ENCODE measurements at places on chromosomes 5 and 9. TPM values are rescaled to one million over a fixed set of nuclear protein-coding genes. Genes with fewer than 3 reads are reported as not detected.

DNA sequence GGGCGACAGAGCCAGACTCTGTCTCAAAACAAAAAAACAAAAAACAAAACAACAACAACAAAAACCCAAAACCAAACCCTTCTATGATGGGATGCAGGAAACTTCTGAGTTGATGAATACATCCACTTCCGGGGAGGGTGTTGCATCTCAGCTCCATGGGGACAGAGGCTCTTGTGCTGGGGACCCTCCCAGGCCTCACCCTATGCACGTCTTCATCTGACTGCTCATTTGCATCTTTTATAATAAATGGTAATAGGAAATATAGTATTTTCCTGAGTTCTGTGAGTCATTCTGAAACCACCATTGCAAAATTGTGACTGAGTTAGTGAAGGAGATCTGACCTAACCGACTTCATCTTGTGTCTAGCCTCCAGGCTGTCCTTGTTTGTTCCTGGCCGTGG is 109.5 kb upstream of the SLC28A3 start:
- no peaks in the 10 kb centered on the region for H3K27me3 ChIP-seq
- no peaks in the 10 kb centered on the region for H3K4me1 ChIP-seq
- no peak for DNase-seq
- H3K36me3 ChIP-seq: no peaks in the 10 kb centered on the region
- H3K27ac ChIP-seq: no peak overlapping the region

GRCh38 chr5:116881921-116882531 is 307.4 kb upstream of the SEMA6A start:
- no peak overlapping the region for H3K27ac ChIP-seq
- H3K36me3 ChIP-seq: no peaks in the 10 kb centered on the region
- H3K4me1 ChIP-seq: no peaks in the 10 kb centered on the region

DNA sequence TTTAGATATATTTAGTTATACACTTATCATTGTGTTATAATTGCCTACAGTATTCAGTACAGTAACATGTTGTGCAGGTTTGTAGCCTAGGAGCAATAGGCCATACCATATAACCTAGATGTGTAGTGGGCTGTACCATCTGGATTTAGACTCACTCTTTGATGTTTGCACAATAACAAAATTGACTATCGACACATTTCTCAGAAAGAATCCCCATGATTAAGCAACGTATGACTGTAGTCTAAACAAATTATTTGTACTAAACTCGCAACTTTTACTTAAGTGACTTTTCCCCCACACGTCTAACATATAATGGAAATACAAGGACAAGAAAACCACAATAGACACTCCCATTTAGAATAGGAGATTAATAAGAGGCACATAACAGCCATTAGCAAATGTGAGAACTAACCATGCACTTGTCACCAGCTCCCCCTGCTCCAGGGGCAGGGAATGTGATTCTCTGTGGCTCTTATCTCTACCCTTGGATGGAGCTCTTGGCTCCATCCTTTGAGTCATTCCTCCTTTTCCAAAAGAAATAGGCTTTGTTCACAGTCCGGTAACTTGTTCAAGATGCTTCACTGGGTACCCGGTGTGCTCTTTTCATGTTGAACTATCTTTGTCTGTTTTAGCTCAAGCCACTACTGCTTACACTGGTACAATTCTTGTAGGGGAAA is 8.7 kb upstream of the B4GALT1 start:
- no peaks in the 10 kb centered on the region for H3K27me3 ChIP-seq
- H3K36me3 ChIP-seq: no peaks in the 10 kb centered on the region
- H3K4me1 ChIP-seq: peaks cover 15% of the 10 kb centered on the region
- H3K27ac ChIP-seq: no peak overlapping the region

GRCh38 chr5:16617274-16617968 is 624 bp upstream of the RETREG1 start:
- H3K36me3 ChIP-seq: no peaks in the 10 kb centered on the region
- H3K4me1 ChIP-seq: peaks cover 3% of the 10 kb centered on the region
- no peak overlapping the region for H3K27ac ChIP-seq
- peaks cover 25% of the 10 kb centered on the region for H3K27me3 ChIP-seq

DNA sequence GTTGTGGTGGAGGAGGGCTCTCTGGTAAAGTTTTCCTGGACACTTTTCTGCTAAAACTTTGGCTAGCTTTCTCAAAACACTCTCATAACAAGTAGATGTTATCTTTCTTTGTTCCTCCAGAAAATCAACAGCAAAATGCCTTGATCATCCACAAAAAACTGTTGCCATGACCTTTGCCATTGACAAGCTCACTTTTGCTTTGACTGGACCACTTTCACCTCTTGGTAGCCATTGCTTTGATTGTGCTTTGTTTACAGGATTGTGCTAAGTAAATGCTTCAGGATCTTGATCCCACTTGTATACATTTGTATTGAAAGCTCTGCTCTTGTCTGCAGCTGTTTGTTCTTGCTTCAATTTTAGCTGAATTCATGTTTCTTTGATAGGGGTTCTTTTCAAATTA is 143.9 kb upstream of the NR3C1 start:
- H3K27ac ChIP-seq: no peak overlapping the region
- no peak for DNase-seq
- no peaks in the 10 kb centered on the region for H3K27me3 ChIP-seq
- H3K36me3 ChIP-seq: no peaks in the 10 kb centered on the region
- no peak overlapping the region for H3K4me3 ChIP-seq
- H3K4me1 ChIP-seq: no peaks in the 10 kb centered on the region

DNA sequence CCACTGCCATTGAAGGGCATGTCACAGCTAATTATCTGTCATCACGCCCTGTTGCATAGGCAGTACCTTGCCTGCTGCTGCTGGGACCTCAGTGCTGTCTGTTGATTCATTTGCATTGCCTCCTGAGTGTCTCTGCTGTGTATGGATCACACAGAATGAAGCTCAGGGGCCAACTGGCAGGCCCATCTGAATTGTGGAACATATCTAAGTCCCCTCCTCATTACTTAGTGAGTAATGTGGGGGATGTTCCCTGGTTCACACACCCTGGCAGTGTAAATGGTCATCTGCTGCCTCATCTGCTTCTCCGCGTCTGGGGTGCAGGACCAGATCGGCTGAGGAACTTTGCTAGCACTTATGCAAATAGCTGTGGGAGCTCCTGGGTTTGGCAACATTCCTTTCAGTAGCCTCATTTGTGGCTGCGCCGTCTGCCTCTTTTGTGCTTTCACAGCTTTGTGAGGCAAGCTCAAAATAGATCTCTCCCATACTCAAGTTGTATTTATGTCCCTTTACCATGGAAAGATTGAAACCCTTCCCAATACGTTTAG is 25.4 kb downstream of the TYRP1 start:
- peak; percentile 7 for DNase-seq
- no peaks in the 10 kb centered on the region for H3K27me3 ChIP-seq
- H3K36me3 ChIP-seq: no peaks in the 10 kb centered on the region
- H3K27ac ChIP-seq: no peak overlapping the region
- H3K4me3 ChIP-seq: no peak overlapping the region

DNA sequence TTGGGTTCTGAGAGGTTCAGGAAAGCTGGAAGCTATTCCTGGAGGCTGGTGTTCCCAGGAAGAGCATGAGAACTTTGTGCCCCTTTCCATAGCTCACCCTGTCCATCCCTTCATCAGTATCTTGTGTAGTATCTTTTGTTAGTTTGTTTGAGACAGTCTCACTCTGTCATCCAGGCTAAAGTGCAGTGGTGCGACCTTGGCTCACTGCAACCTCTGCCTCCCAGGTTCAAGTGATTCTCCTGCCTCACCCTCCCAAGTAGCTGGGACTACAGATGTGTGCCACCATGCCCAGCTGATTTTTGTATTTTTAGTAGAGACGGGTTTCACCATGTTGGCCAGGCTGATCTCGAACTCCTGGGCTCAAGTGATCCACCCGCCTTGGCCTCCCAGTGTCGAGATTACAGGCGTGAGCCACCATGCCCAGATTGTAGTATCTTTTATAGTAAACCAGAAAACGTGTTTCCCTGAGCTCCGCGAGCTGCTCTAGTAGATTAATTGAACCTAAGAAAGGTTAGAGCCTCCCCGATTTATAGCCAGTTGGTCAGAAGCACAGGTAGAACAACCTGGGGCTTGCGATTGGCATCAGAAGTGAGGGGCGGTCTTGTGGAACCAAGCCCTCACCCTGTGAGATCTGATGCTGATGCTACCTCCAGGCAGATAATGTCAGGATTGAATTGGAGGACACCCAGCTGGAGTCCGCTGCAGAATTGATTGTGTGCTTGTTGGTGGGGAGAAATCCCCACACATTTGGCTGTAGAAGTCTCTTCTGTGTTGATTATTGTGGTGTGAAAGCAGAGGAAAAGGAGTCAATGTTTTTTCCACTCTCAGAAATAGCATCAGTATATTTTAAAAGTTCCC is 32.3 kb downstream of the ATP6V0E1 start:
- H3K27ac ChIP-seq: peak overlapping the region; percentile 13
- H3K4me1 ChIP-seq: peaks cover 12% of the 10 kb centered on the region
- H3K4me3 ChIP-seq: no peak overlapping the region
- no peaks in the 10 kb centered on the region for H3K36me3 ChIP-seq

Gene BTNL3
- not detected for total RNA-seq

- H3K4me3 ChIP-seq: no peak overlapping the region
- no peaks in the 10 kb centered on the region for H3K36me3 ChIP-seq
- H3K27me3 ChIP-seq: no peaks in the 10 kb centered on the region
- no peak for DNase-seq
- no peak overlapping the region for H3K27ac ChIP-seq
Observed at GRCh38 chr5:152864991-152865390, 459.9 kb upstream of the NMUR2 start.

Gene PDZD2
- 3.4 TPM for total RNA-seq

Gene SLC9A3
- 0.82 TPM for total RNA-seq

Gene ORM1
- not detected for total RNA-seq

DNA sequence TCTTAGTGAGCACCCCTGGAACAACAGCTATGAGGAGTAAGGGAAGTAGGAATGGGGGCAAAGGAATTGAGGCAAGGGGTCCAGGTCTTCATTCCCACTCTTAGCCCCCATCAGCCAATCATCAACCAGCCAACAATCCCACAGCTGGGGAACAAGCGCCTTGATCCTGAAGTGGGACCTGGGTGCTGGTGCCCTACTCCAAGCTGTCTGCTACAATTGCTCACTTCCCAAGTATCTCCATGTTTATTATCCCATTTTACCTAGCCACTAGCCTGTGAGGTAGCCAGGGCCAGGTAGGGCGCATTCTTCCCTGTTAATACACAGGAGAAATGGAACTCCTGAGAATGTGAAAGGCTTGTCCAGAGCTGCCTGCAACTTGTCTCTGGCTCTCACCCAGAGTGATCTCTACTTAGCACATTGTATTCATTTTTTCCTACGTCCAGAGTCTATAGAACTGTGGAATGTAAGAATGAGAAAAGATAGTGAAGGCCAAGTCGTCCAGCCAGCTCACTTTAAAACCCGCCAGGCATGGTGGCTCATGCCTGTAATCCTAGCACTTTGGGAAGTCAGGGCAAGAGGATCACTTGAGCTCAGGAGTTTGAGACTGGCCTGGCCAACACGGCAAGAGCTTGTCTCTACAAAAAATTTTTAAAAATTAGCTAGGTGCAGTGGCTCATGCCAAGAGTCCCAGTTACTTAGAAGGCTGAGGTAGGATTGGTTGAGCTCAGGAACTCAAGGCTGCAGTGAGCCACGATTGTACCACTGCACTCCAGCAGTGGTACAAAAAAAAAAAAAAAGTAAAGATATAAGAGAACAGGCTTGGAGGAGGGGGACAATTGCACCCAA is 6.2 kb upstream of the DNAJC18 start:
- H3K36me3 ChIP-seq: peaks cover 20% of the 10 kb centered on the region
- peak overlapping the region; percentile 94 for H3K27ac ChIP-seq
- H3K4me3 ChIP-seq: no peak overlapping the region

GRCh38 chr5:135034963-135035677 is 1.1 kb upstream of the PITX1 start:
- no peak for DNase-seq
- H3K27me3 ChIP-seq: peaks cover 82% of the 10 kb centered on the region
- H3K27ac ChIP-seq: no peak overlapping the region
- peaks cover 5% of the 10 kb centered on the region for H3K4me1 ChIP-seq
- H3K36me3 ChIP-seq: no peaks in the 10 kb centered on the region

DNA sequence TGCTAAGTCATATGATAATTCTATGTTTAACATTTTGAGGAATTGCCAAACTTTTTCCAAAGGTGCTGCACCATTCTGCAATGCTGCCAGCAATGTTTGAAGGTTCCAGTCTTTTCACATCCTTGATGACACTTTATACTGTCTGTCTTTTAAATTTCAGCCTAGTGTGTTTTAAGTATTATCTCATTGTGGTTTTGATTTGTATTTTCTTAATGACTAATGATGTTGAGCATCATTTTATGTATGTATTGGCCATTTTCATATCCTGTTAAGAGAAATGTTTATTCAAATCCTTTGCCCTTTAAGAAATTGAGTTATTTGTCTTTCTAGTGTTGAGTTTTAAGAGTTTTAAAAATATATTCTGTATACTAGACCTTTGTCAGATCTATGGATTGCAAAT is 5.0 kb upstream of the TEX48 start:
- H3K27ac ChIP-seq: no peak overlapping the region
- no peak for DNase-seq
- H3K4me3 ChIP-seq: no peak overlapping the region
- peaks cover 12% of the 10 kb centered on the region for H3K4me1 ChIP-seq
- no peaks in the 10 kb centered on the region for H3K36me3 ChIP-seq

GRCh38 chr9:21450733-21451394 is 10.6 kb downstream of the IFNA1 start:
- H3K36me3 ChIP-seq: no peaks in the 10 kb centered on the region
- H3K27me3 ChIP-seq: peaks cover 9% of the 10 kb centered on the region
- no peak overlapping the region for H3K4me3 ChIP-seq
- peaks cover 8% of the 10 kb centered on the region for H3K4me1 ChIP-seq
- DNase-seq: no peak
- no peak overlapping the region for H3K27ac ChIP-seq

Gene OR1Q1
- not detected for total RNA-seq

Gene PDCD1LG2
- total RNA-seq: 9.5 TPM

- H3K27ac ChIP-seq: no peak overlapping the region
- no peaks in the 10 kb centered on the region for H3K36me3 ChIP-seq
- no peak overlapping the region for H3K4me3 ChIP-seq
- DNase-seq: no peak
- no peaks in the 10 kb centered on the region for H3K27me3 ChIP-seq
Observed at GRCh38 chr5:78801413-78801812, 152.8 kb upstream of the LHFPL2 start.
